Fibroblast of skin of left biceps (primary cell): ENCODE measurements at places on chromosomes 6 and 20.

DNA sequence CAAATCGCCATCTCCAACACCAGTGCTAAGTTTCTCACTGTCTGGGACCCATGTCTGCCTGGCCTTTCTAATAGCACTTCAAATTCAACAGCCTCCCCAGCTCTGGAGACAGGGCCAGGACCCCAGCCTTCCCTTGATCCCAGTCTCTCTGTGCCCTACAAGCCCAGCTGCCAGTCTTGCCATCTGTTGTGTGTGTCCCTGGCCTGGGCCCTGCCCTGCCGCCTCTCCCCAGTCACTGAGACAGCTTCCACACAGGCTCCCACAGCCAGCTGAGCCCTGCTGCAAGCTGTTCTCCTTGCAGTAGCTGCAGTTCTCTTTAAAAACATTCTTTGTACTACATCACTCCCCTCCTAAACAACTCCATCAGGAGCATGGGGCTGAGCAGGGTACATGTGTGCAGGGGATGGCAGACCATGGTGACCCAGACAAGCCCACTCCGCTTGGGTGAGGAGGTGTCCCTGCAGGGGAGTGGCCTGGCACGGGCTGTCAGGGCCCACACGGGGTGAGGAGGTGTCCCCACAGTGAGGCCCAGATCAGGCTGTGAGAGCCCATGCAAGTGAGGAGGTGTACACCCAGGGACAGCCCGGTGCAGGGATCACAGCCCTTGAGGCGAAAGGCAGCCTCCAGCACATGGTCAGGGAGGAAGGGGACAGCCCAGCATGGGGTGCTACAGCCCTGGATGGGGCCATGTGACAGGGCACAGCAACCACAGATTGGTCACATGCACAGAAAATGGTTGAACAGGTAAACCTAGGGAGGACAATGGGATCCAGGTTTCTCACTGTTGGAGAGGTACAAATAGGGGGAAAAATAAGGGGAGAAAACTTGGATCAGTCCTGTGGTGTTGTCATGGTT lies 16.2 kb downstream of the CST7 start:
- no peak for DNase-seq

- no peak for DNase-seq
Measured at GRCh38 chr6:134424165-134424797, 106.4 kb upstream of the SGK1 start.

DNA sequence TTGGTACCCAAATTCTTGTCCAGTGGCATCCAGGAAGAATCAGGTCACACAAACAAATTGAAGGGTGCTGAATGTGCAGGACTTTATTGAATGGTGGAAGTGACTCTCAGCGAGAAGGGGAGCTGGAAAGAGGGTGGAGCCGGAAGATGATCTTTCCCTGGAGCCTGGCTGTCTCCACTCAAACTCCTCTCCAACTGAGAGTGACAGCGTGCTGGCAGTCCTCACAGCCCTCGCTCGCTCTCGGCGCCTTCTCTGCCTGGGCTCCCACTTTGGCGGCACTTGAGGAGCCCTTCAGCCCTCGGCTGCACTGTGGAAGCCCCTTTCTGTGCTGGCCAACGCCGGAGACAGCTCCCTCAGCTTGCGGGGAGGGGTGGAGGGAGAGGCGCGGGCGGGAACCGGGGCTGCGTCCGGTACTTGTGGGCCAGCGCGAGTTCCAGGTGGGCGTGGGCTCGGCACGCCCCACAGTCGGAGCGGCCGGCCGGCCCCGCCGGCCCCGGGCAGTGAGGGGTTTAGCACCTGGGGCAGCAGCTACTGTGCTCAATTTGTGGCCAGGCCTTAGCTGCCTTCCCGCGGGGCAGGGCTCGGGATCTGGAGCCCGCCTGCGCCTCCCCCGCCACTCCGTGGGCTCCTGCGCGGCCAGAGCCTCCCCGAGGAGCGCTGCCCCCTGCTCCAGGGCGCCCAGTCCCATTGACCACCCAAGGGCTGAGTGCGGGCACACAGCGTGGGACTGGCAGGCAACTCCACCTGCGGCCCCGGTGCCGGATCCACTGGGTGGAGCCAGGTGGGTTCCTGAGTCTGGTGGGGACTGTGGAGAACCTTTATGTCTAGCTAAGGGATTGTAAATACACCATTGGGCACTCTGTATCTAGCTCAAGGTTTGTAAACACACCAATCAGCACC lies 26.7 kb upstream of the MBOAT1 start:
- no peak for DNase-seq

DNA sequence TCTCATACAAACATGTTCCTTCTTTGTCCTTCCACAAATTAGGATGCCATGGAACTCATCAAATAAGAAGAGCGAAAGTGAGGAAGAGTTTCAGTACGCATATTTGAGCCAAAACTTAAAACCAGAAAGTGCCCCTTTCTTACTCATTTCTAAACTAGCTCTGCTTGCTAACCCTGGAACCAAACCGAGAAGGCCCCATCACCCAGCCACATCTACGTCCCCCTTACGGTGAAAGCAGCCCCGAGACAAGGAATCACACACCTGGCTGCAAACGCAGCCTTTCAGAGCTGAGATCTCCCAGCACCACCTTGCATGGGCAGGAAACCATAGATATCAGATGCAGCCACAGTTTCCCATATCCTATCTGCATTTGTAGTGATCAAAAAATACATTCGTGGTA lies 28.5 kb downstream of the TRERF1 start:
- no peak for DNase-seq

- no peak for DNase-seq
Measured at GRCh38 chr20:53336892-53337291, 256.7 kb downstream of the ZNF217 start.

DNA sequence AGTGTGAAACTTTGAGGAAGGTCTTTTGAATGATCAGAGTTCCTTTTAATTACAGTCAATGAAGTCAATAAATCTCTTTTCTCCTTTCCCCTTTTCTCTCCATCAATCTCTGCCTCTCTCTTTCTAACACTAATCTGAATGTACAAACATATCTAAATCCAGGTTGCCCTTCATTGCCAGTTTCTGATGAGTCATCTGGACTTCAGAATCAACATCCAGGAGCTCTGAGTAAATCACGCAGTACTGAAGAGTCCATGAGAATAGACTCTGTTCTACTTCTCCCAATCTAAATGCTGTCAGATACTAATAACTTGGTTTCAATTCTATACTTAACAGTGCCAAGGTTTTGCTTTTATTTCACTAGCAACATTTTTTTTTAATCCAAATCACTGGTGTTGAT lies 238.7 kb upstream of the THEMIS start:
- DNase-seq, result no peak

- DNase-seq, result peak; percentile 24
Measured at GRCh38 chr6:25354078-25354932, 75.1 kb downstream of the CARMIL1 start.

GRCh38 chr6:42355416-42355815 lies 96.3 kb downstream of the TRERF1 start:
- no peak for DNase-seq

DNA sequence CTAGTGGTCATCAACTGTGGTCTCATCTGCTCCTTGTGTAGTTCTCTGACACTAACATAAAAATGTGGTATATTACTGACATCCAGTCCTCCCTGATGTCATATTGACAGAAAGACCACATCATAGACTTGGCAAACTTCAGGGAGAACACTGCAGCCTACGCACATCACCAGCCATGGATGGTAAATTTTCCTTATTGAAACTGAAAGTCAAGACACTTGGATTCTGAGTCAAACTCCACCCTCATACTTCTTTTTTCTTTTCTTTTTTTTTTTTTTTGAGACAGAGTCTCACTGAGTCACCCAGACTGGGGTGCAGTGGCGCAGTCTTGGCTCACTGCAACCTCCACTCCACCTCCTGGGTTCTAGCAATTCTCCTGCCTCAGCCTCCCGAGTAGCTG lies 25.4 kb downstream of the NDRG3 start:
- no peak for DNase-seq

DNA sequence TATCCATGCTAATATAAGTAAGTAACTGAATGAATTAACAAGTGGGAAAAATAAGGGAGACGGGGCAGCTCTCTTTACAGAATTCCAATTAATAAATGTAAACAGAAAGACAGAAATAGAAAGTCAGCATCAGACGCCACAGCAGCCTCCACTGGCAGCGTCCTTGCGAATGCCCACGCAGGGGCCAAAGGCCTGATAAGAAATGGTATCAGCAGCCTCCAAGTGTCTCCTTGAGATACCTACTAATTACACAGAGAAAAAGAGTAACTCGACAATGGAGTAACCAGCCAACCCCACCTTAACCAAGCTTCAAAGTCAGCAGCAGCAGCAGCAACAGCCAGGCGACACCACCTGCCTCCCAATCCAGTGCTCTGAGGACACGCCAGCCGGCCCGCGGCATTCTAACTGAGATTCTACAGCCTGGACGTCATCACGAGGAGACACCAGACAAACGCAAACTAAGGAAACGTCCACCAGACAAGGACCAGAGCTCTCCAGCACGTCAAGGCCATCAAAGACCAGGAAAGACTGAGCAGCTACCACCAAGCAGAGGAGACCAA lies 78.8 kb downstream of the TAF4 start:
- DNase-seq, result no peak

- DNase-seq, result no peak
Measured at GRCh38 chr6:169411296-169411695, 157.7 kb upstream of the THBS2 start.

GRCh38 chr6:5838656-5839396 lies 167.9 kb downstream of the NRN1 start:
- no peak for DNase-seq

DNA sequence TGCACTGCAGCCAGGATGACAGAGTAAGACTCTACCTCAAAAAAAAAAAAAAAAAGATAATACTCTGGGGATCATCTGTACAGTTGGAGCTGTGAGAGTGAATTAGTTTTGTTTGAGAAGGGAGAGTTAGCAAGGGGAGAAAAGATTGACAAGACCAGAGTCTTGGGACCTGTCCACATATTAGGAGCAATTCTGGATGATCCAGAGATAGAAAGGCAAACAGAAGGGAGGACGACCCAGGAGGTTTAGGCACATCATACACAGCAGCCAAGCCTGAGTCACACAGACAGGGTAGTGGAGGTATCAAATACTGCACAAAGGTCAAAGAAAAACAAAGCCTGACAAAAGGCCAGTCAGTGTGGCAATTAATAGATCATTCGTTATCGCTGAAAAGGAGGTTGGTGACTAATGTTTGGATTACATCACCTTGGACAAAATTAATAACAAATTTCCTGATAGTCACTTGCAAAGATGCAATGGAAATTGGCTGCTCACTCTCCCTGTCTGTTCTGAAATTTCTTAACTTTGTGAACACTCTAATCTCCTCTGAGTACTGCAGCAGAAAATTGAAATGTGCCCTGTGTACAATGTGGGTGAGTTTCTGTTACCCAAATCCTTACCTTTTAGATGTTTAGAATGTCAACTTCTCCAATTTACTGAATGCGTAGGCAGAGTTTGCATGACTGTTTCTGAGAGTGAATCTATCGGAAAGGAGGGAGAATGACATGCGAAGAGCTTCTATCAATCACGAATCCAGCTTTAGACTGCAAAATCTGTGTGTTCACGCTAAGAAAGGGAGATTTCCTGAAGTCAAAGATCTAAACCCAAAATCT lies 105.4 kb downstream of the TSHZ2 start:
- peak; percentile 74 for DNase-seq

- DNase-seq, result no peak
Measured at GRCh38 chr6:13432526-13433184, 54.7 kb downstream of the GFOD1 start.

- no peak for DNase-seq
Measured at GRCh38 chr6:53564401-53565065, 19.6 kb upstream of the GCLC start.

DNA sequence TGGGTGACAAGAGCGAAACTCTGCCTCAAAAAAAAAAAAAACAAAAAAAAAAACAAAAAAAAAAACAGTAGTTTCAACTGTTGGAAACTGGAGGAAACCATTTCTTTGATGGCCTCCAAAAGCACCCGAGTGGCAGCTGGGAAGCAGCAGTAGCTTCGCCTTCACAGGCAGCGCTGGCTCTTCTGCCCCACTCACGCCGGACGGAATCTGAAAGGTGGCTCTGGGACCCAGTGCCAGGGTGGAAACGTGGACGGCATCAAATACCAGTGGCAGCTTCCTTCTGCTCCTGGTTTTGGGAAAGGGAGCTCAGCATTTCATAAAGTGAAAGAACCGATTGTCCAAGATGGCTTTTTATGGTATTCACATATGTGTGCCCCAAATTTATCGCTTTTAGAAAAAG lies 159.4 kb downstream of the SMOC2 start:
- no peak for DNase-seq

GRCh38 chr6:38713812-38714211 lies 1.3 kb upstream of the DNAH8 start:
- no peak for DNase-seq

GRCh38 chr6:169638915-169639314 lies 62.9 kb downstream of the WDR27 start:
- DNase-seq, result no peak

DNA sequence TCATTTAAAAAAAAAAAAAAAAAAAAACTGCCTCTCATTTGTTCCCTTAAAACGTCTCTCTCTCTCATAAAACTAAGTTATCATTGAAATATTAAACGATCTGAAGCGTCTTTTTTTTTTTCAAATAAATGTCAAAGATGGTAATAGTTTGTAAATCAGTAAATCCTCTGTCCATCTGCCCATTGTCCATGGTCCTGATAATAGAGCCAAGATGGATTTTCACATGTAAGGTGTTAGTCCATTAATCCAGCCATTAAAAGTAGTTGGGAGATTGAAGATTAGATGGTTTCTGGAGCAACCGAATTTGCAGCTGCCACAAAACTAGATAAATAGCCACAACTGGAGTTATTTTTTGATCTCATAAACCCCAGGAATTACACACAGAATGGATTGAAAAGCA lies 145.8 kb upstream of the SNX9 start:
- no peak for DNase-seq

GRCh38 chr6:100514660-100515059 lies 49.9 kb upstream of the SIM1 start:
- no peak for DNase-seq

DNA sequence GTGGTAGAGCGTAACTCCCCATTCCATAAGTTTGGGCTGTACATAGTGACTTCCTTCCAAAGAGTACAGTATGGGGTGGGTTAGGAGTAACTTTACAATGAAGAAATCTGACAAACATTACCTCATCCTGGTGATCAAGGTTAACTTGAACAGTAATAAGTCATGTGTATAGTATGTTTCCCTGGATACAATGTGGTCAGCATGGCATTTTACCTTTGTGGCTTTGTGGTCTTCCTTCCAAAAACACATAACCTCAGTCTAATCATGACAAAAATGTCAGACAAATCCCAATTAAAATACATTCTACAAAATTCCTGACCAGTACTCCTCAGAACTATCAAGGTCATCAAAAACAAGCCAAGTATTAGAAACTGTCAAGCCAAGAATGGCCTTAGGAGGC lies 225.1 kb downstream of the UBE3D start:
- no peak for DNase-seq

- no peak for DNase-seq
Measured at GRCh38 chr6:44264154-44265006, 971 bp downstream of the NFKBIE start.

- DNase-seq, result no peak
Measured at GRCh38 chr20:53004267-53004813, 32.2 kb downstream of the TSHZ2 start.

GRCh38 chr20:5267092-5267491 lies 49.7 kb downstream of the PROKR2 start:
- no peak for DNase-seq
